AG04449 (cell line): ENCODE measurements at places on chromosomes 12 and 14.

GRCh38 chr14:67852926-67853604, 33.5 kb downstream of the RAD51B start:
- DNase-seq: no peak

GRCh38 chr14:95281560-95282176, 38.0 kb downstream of the CLMN start:
- DNase-seq: no peak

DNA sequence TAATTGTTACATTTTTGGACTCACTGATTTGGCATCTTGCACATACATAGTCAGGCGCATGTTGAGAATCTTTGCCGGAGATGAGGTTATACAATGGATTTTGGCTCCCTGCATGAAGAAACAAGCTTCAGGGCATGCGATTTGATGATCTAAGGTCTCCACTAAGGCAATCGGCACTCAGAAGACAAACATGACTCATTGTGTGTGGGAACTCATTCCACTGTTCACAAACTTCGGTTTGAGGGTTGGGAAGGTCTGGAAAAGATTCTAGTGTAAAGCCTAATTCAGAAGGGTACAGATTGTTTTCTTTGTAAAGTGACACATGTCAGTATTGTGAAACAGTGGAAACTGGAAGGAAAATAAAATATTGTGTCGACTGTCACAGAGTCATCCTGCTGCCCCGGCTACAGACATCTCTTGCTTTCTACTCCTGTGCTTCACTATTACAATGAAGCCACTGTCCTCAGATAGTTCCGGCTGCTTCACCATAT, 192.6 kb upstream of the HMGA2 start:
- DNase-seq: peak; percentile 99

DNA sequence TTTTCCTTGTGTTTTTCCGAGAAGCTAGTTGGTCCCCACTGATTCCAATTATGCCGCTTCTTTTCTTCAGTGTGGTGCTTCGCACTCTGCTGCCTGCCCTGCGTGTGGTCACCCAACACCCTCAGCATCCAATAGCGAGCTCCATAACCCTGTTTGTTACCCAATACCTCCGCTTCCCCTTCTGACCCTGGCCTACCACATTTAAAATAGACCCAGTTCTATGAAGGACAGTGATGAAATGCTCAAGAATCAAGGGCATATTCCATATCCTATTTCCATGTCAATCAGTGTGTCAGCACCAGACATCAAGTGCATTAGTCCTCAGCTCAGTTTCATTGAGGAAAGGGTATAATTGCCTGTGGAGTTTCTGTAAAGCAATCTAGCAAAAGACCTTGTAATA, 9.5 kb downstream of the NDRG2 start:
- DNase-seq: no peak

- peak; percentile 70 for DNase-seq
Measured at GRCh38 chr12:64088431-64089349, 133.4 kb downstream of the KICS2 start.

GRCh38 chr12:1310653-1311052, 283.7 kb downstream of the FBXL14 start:
- no peak for DNase-seq

- no peak for DNase-seq
Measured at GRCh38 chr12:99436584-99436983, 211.0 kb upstream of the GARIN6 start.
